Upper lobe of right lung (tissue), 1 donor: ENCODE measurements at places on chromosomes 5 and 9.

DNA sequence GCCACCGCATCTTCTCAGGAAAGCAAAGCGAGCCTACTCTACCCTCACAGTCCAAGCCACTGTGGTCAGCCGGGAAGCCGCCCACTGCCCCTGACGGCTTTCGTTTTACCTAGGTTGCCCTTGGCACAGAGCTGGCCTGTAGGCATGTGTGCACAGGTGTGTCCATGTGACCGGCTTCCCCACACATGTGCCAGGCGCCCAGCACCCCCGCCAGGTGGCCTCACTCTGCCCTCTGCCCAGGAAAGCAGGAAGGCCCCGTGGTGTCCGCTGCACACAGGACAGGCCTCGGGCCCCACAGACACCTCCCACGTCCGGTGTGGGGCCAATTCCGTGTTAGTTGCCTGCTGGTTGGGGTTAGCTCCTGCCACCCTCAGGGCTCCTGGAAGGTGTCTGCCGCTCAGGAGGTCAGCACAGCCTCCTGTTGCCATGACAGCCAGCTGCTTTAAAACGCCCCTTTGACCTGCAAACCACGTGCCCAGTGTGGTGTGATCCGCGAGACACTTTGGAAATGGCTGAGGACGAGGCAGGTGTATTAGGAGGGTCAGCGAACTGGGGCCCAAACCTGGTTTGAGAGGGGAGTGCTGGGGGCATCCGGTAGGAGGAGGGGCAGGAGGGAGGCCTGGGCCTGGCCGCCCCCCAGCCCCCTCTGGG, 28.7 kb downstream of the TPPP start:
- no peak for DNase-seq

DNA sequence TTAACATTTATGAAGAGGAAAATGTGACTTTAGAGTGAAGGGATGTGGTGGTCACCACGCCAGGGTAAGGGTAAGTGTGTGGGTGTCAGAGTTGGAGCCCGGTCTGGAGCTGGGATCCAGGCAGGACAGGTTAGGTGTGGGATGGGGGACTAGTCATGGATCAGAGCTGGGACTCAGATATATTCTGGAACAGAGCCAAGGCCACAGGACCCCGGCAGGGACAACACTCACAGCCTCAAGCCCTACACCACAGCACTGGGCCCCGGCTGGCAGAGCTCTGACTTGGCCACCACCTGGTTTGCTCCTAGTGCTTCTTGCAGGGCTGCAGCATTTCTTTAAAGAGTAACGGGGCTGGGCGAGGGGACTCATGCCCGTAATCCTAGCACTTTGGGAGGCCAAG, 47.4 kb downstream of the C5orf15 start:
- DNase-seq: no peak

DNA sequence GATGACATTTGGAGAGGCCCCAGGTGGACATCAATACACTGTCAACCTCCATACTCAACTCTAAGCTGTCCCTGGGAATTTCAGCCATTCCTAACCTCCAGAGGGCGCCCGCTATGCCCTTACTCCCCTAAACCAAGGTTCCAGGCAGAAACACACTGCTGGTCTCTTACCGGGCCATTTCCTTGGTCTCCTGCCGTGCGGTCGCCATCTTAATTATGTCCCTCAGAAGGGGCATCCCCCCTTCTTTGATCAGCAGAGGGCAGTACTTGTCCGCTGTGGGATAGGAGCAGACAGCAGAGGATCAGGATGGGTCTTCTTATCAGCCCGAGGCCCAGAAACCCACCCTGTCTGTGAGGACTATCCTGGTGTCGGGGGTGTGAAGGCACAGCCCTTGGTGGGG, 9.3 kb upstream of the ZDHHC12 start:
- DNase-seq: peak; percentile 78

DNA sequence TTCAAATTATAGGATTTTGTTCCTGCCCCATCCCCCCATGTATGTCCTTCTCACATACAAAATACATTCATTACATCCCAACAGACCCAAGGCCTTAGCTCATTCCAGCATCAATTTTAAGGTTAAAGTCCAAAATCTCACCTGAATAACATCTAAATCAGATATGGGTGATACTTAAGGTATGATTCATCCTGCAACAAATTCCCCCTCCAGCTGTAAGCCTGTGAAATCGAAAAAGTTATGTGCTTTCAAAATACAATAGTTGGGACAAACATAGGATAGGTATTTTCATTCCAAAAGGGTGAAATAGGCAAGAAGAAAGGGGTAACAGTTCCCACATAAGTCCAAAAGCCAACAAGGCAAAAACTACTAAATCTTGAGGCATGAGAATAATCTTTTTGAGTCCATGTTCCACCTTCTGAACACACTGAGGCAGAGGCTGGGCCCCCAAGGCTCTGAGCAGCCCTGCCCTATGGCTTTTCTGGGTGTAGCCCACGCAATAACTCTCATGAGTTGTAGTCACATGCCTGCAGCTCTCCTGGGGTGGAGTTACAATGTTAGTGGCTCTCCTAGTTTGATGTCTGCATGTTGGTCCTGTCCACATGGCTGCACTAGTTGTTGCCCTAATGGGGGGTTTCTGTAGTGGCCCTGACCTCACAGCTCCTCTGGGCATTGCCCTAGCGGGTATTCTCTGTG, 243.9 kb upstream of the SMARCA2 start:
- DNase-seq: no peak

DNA sequence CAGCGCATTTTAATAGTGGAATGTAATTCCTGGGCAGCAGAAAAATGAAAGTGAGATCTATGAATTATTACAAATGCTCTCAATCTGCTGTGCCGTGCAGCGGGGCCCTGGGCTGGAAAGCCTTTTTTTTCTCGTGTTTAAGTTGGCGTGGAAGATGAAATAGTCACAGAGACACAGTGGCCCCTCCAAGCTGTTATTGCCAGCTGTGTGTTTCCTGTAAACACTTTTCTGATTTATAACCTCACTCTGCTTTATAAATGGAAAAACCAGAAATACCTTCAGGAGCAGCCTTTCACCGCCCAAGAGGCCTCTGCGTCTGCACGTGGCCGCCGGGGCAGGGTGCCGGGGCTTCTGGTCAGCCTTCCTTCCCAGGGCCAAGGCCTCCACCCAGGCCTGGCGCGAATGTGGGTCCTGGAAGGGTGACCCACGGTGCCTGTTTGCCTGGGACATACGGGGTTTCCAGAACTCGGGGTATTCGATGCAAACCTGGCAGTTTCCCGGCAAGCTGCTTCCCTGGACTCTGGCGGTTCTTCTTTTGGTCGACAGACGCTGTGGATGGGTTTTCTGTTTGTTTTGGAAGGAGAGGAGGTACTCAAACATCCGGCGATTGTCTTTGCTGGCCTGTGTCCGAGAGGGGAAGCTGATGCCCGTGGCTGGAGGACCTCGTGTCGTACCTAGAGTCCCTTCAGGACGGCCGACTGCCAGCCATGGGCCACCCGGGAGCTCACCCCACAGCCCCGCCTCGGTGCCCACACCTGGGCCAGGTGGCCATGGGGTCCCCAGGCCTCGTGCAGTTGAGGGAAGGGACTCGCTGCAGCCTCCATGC, 256.7 kb downstream of the PARP8 start:
- DNase-seq: no peak

- no peak for DNase-seq
Observed at GRCh38 chr5:38576442-38576841, 20.0 kb upstream of the LIFR start.

DNA sequence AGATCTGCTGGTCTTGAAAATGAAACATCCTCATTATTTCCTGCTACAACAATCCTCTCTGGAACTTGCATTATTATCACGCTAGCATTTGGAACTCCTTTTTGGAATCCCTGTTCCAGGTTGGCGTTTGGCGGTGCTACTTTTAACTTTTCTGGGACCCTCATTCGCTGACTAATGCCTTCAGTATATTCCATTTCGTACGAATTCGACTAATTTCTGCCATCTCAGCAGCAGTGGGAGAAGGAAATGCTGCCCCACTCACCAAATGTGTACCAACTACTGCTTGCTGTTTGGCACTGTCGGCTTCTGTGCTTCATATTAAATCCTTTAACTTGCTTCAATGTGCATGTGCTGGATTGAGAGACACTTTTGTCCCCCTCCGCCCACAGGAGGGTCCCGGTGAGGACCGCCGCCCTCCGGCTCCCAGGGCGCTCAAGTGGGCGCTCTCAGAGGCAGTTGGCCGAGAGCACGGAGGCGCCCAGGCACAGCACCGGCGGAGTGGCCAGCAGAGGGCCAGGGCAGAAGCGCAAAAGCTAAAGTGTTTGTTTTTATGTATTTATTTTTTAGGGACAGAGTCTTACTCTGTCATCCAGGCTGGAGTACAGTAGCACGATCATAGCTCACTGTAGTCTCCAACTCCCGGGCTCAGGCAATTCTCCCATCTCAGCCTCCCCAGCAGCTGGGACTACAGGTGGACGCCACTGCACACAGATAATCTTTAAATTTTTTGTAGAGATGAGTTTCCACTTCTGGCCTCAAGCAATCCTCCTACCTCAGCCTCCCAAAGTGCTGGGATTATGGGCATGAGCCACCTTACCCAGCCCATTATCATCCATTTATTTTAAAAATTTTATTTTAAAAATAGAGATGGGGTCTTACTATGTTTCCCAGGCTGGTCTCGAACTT, 11.9 kb downstream of the PDE6A start:
- no peak for DNase-seq
